T follicular helper cell (primary cell): ENCODE measurements at places on chromosomes 2 and 18.

- no peak for DNase-seq
Measured at GRCh38 chr2:73830871-73831401, 2.2 kb downstream of the STAMBP start.

- no peak for DNase-seq
Measured at GRCh38 chr2:226792155-226792881, 7.3 kb downstream of the IRS1 start.

DNA sequence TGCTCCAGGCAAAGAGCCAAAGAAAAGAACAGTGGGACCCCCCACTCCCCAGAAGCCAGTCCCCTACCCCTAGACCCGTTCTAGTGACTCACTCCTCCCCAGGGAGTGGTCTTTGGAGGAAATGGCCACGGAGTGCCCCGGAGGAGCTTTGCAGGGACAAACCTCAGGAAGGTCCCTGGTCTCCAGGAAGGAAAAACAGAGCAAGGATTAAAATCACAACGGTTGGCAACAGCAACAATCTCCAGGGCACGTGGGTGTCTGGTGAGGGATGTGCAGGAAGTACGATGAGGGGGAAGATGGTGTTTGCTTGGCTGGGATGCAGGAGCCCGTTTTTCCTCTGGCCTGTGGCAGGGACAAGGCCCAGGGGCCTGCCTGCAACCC lies 135.0 kb downstream of the SMAD2 start:
- DNase-seq: no peak

GRCh38 chr18:68456985-68457384 lies 257.9 kb downstream of the TMX3 start:
- DNase-seq: no peak
